Astrocyte of the spinal cord (primary cell): ENCODE measurements at places on chromosomes 11 and 22.

DNA sequence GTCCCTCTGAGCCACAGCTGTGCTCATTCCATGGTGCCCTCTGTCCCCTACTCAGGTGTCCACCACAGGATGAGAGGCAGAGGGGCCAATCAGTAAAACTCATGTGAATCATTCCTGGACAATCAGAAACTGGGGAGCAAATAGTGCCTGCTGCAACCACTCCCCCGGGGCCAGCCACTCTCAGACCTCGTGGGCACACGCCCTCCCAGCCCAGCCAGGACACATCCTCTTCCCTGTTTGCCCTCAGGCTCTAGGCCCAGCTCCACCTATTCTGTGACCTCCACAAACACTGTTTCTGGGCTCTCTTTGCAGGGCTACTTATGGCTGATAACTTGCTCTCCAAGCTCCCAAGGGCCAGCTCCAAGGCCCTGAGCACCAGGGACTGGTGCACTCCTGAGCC, 14.0 kb upstream of the KCTD14 start:
- no peak for DNase-seq

DNA sequence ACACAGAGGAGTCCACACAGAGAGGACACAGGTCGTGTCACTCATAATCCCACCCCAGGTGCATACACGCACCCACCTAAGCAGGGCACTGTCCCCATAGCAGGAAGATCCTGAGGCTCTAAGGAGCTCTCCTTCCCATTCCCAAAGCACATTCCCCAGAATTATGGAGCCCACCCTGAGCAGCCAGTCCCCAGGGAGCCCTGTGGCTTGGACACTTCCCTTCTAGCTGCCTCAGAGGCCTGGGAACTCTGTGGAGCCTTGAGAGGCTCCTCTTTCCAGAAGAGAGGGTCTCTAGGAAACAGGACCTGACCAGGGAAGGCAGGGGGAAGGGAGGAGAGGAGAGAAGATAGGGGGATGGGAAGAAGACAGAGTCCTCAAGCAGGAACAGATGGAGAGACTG, 29.8 kb downstream of the ARHGEF17 start:
- DNase-seq, result no peak

- no peak for DNase-seq
Observed at GRCh38 chr22:29348041-29348440, 32.5 kb upstream of the RASL10A start.

DNA sequence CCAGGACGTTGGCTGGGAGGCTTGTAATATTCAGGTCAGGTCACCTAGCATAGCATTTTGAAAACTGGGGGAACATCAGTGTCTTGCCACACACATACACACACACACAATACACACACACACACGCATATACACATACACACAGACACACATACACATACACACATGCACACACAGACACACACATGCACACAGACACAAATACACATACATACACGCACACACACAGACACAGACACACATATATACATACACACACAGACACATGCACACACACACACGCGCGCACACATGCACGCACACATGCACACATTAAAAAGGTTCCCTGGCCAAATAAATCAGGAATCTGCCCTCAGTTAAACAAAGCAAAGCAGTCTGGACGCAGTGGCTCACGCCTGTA, 12.5 kb downstream of the MYBPC3 start:
- DNase-seq, result no peak

- DNase-seq, result no peak
Observed at GRCh38 chr11:21625982-21626381, 566.9 kb upstream of the ANO5 start.

DNA sequence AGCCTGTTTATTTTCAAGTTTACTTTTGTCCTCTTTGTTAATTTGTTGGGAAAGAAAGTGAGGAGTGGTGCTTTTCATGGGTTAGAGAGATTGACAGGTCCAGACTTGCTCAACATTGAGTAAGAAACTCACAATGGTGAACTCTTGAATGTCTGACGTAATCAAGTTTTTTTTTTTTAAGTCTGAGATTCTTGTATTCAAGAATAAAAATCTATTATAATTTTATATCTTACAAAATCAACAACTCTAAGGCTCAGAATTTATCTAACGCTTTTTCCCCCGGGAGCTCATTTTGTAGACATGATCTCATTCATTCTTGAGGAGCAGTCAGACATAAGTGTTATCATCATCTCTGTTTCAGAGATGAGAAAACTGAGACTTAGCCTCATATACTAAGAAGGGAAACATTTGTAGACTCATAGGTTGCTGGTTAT, 39.1 kb upstream of the SPTBN2 start:
- DNase-seq, result peak; percentile 35

- DNase-seq, result peak; percentile 28
Observed at GRCh38 chr22:18095101-18095805, 15.4 kb upstream of the TUBA8 start.

DNA sequence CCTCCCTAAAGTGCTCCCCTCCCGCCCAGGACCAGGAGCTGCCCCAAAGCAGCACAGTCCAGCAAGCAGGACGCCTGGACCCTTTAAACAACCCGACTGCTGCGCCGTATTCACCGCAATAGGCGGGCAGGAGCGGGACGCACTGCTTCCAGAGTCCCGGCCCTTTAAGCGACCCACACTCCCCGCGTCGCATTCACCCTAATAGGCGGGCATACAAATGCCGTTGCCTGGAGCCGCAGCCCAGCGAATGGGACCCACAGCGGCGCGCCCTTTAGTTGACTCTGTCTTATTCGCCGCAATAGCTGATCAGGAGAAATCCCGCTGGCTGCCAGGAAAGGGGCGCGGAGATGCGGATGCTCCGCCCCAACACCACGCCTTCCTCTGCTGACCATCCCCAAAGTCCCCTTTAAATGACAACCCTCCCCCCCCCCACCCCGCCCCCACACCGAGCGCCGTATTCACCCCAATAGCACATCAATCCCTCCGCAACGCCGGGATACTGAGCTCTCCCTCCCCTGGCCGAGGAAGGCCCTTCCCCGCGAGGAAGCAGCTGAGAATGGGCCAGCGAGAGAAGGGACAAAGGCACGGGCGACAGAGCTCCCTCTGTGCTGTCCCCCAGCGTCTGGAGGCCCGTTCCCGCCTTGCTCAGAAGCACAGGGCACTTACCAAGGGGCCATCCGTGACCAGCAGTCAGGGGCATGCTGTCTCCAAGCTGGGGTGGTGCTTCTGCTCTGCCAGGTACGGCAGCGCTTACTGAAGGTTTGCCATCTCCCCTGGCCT, 4.7 kb downstream of the OSBPL5 start:
- peak; percentile 97 for DNase-seq

DNA sequence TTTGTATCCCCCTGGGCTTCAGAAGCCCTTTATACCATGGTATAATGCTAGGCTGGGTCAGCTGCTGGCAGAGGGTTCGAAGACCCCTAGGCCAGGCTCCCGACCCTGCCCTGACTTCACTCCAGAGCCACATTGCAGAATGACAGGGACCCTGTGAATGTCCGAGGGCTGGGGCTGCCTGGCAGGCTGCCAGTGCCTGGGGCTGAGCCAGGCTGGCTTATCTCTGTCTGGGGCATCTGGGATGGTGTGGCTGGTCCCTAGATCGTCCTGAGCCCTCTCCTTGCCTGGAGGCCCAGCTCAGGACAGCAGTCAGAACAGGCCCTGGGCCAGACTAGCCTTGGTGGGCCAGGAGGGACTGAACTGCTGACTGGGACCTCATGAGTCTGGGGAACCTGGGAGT, 3.7 kb downstream of the ZDHHC8 start:
- DNase-seq, result no peak

- DNase-seq, result no peak
Observed at GRCh38 chr11:73439002-73439843, 63.0 kb downstream of the RELT start.

DNA sequence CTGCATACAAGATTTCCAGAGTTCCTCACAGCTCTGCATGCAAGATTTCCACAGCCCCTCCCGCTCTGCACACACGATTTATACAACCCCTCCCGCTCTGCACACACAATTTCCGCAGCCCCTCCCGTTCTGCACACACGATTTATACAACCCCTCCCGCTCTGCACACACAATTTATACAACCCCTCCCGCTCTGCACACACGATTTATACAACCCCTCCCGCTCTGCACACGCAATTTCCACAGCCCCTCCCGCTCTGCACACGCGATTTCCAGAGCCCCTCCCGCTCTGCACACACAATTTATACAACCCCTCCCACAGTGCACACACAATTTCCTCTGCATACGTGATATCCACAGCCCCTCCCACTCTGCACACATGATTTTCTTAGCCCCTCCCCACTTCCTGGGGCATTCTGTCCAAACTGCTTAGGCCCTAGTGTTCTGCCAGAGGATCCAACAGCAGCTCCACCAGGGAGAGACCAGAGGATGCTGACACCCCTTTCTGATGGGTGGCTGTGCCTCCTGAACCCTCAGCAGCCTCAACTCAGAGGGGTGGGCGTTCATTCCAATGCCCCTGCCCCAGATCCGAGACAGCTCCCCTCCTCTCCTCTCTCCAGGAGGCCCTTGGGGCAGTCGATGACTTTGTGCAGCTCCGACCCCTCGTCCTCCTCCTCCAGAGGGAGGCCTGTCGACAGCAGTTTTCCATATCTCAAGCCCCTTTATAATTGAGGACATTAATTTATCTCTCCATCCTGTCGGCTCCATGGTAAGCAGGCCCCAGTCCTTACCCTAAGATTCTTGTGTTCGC, 671.7 kb downstream of the BRD1 start:
- no peak for DNase-seq

GRCh38 chr11:13140028-13140870, 131.1 kb downstream of the RASSF10 start:
- DNase-seq, result peak; percentile 70

DNA sequence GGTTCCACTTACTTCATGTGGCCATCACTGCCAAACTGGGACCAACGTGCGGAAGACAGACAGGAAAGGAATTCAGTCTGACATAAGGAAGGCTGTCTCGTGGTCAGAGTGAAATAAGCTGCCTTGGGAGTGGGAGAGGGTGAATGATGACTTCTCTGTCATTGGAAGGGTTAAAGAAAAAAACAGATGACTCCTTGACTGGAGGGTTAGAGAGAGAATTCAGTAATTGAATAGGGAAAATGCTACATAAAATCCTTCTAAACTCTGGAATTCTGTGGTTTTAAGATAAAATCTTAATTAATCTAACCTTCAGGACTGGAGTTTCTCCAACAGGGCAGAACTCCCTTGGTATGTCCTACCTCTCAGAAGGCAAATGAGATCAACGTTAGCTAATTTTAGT, 33.8 kb downstream of the RAB30 start:
- DNase-seq, result peak; percentile 49

- no peak for DNase-seq
Observed at GRCh38 chr11:12280838-12281565, 96.4 kb upstream of the PARVA start.

- DNase-seq, result peak; percentile 82
Observed at GRCh38 chr11:121630041-121630440, 177.3 kb upstream of the SORL1-AS1 start.

DNA sequence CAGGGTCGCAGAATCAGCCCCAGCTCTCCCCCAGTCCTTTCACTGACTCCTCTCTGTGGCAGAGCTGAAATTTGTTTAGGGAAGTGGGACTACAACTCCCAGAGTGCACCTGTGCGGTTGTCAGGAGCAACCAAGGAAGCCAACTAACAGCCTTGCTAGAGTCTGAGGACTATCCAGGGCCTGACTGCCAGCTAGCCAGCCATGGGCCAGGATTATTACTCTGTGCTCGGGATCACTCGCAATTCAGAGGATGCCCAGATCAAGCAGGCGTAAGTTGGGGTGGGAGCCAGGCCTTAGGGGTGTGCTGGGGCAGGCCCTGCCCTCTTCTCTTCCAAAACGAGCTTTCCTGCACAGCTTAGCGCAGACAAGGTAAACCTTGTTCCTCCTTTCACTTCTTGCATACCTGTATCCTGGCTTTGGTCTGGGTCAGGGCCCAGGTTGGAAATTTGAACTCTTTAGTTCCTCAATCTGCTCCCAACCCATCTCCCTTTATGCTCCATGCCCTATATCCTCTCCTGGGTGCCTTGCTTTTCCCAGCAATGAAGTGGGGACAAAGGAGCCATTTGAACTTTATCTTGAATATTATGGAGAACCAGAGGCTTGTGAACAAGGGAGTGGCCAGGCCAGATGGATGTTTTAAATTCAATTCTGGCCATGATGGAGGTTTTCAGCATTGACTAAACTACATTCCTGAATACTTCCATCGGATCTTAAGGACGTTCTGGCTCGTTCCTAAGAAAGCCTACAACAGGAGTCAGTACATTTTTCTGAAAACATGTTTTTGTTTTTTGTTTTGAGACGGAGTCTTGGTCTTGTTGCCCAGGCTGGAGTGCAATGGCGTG, at the start of gene DNAJB13:
TSS of gene DNAJB13 (plus strand) at position 158 of the 842 bp plus-strand sequence. CDS start at position 202, 44 bp downstream.
- peak; percentile 36 for DNase-seq

GRCh38 chr11:131404010-131404409, 33.6 kb downstream of the NTM start:
- DNase-seq, result no peak

- peak; percentile 17 for DNase-seq
Observed at GRCh38 chr11:118194835-118195627, 18.6 kb upstream of the SCN2B start.

- DNase-seq, result no peak
Observed at GRCh38 chr11:100734743-100735527, 47.8 kb downstream of the ARHGAP42 start.

GRCh38 chr11:88103337-88104206, 71.7 kb downstream of the RAB38 start:
- DNase-seq, result peak; percentile 44

DNA sequence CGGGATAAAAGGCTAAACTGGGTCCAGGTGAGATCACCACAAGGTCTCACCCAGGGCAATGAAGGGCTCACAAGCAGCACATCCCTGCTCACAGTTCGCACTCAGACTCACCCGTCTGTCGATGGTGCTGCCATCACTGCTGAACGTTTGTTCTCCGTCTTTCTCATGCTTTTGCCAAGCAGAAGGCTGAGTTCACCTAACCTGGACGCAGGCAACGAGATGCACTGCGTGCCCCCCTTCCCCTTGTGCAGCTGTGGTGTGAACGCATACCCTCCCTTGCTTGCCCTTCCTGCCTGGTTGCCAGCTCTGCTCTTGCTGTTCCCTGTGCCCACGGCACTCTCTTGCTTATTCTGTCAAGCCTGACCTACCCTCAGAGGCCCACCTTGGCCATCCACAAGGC, 18.0 kb downstream of the KCTD21 start:
- DNase-seq, result no peak

GRCh38 chr11:134086376-134086775, 17.5 kb downstream of the JAM3 start:
- DNase-seq, result no peak

- peak; percentile 76 for DNase-seq
Observed at GRCh38 chr11:68441466-68442230, 18.9 kb upstream of the PPP6R3 start.

GRCh38 chr22:46520880-46521279, 16.5 kb downstream of the CELSR1 start:
- no peak for DNase-seq

- no peak for DNase-seq
Observed at GRCh38 chr11:58637371-58637770, 14.9 kb downstream of the CNTF start.

- DNase-seq, result no peak
Observed at GRCh38 chr11:61495801-61496601, 12.5 kb upstream of the LRRC10B start.
